Stimulated activated CD4-positive, alpha-beta T cell treated with anti-CD3 and anti-CD28 coated beads, Interleukin-1b, Interleukin-23, amount 100 ng/mL, for 1 hour (primary cell): ENCODE measurements at places on chromosomes 5 and 9.
A peak's percentile ranks its signal among the peaks of the same experiment; 100 is the strongest.

DNA sequence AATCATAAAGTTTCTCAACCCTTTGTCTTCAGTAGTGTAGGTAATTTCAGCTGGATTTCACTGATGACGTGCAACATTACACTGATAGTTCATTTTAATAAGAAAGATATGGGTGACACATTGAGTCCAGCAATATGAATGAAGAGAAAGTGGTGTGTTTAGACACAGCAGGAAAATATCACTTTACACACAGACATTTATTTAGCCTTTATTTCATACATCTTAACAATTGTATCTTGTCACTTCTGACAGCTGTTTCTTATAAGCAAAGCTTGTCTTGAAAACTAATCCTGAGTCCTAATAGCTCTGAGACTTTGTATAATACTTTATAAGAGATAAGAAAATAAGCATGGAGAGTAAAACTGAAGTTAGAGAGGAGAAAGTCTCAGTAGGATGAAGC lies 720.5 kb upstream of the NUDT12 start:
- no peak for DNase-seq

GRCh38 chr5:40429258-40430100 lies 250.2 kb upstream of the PTGER4 start:
- DNase-seq = no peak

DNA sequence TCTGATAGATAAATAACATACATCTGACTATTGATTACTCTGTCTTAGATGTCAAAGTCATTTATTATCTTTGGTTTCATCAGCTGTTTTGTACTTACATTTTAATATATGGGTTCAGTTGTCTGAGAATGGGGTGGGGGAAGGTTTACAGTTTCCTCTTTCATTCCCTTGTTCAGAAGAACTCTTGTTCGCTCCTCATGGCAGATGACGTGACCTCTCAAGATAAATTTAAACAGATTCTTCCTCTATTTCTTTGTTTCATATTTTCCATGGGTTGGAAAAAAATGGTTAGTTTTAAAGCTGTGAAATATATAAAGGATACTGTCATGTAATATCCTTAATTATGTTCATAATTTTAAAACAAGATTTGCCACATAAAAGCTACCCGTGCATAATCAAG lies 61.4 kb downstream of the TSSK1B start:
- no peak for DNase-seq

DNA sequence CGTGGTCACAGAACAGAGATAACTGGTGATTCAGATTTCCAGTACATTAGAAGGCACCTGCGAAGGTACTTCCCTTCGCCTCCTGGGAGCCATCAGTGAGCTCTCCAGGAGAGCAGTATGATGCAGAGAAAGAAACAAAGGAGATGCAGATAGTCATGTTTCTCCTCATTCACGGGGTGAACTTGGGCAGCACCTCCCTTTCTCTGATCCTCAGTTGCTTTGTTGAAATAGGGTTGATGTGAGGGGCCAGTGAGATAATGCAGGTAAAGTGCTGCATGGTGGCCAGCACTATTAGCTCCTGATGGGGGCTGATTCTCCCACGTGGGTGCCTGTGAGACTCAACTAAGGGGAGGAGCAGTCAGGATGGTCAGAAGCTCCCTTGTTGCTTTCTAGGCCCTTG lies 46.6 kb upstream of the ZNF169 start:
- DNase-seq = no peak

DNA sequence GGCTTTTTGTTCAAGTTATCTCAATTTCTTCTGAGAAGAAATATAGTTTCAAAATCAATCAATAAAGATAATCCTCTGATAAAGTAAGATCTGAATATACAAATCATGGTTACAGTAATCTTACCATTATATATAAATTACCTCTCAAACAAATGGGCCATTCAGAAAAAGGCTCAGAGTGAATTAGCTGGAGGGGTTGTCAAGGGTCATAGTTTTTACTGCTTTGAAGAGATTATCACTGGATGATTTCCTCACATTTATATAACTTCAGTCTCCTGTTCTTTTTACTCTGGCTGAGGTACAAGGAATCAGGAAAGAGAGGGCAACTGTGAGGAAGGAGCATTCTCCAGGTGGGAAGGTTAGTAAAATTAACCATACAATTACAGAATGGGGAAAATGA lies 148.6 kb upstream of the ELL2 start:
- DNase-seq = no peak

- DNase-seq = no peak
Measured at GRCh38 chr5:28750251-28750650, 1711.9 kb upstream of the CDH9 start.

DNA sequence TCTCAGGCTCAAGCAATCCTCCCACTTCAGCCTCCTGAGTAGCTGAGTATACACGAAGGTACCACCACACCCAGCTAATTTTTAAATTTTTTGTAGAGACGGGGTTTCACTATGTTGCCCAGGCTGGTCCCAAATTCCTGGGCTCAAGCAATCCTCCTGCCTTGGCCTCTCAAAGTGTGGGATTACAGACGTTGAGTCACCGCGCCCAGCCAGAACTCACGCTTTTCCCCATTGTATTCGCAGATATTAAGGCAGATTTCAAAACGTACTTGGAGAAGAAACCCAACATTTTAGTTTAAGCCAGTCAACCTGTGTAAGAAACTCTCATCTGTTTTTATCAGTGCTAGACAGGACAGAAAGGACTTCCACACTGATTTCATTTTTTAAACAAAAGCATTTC lies 26.6 kb downstream of the COL23A1 start:
- no peak for DNase-seq

- DNase-seq = no peak
Measured at GRCh38 chr9:1748407-1748806, 266.7 kb upstream of the SMARCA2 start.

- DNase-seq = no peak
Measured at GRCh38 chr9:95463148-95464060, 53.4 kb downstream of the PTCH1 start.

GRCh38 chr5:147921136-147921535 lies 14.8 kb upstream of the C5orf46 start:
- no peak for DNase-seq

GRCh38 chr5:157785801-157786200 lies 42.3 kb downstream of the LSM11 start:
- no peak for DNase-seq

- no peak for DNase-seq
Measured at GRCh38 chr9:27505744-27506161, 18.3 kb upstream of the IFNK start.

GRCh38 chr9:37422289-37423104 lies at the start of gene GRHPR:
TSS of gene GRHPR (plus strand) at chr9:37422696. CDS start at chr9:37422751, 55 bp downstream.
- DNase-seq = peak; percentile 69

- DNase-seq = no peak
Measured at GRCh38 chr9:34577400-34578240, 11.9 kb downstream of the CNTFR start.

DNA sequence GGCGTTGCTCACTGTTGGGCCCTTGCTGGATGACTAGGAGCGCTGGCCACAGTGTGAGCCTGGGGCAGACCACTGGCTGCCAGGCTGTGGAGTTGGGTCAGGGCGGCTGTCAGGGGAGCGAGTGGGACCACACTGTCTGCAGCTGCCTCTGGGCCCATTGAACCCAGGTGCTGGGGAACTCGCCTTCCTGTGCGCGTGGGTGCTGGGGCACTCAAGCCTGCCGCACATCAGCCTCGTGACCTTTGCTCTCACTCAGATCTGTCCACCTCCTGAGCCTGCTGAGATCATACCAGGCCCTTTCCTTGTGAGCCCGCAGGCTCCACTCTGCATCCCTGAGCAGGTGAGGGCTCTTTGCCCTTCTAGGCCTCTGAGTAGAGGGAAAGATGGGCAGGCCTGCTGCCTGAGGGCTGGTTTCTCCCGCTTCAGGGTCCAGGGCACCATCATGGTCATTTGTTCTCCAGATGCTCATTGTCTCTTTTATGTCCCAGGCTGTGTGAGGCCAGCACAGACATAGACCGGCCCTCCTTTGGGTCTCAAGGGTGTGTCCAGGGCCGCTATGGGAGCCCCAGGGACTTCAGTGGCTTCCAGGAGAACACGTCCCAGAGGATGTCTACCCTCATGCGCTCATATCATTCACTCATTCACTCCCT lies 26.5 kb downstream of the WNK2 start:
- no peak for DNase-seq

DNA sequence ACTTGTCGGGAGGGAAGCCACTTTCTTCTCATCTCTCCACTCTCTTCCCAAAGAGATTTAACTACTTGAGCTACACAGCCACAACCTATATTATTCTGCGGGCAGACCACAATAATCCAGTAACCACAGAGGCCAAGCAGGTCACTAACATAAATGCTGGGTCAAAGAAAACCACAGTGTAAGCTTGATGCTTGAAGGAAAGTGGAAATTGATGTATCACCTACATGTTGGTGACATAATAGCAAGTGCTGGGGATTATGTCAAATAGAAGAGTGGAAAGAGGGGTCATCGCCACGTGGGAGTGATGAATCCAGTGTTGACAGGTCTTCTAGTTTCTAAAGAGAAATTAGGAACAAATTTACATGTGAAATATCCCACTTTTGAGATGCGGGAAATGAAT lies 40.9 kb downstream of the RFK start:
- DNase-seq = no peak

DNA sequence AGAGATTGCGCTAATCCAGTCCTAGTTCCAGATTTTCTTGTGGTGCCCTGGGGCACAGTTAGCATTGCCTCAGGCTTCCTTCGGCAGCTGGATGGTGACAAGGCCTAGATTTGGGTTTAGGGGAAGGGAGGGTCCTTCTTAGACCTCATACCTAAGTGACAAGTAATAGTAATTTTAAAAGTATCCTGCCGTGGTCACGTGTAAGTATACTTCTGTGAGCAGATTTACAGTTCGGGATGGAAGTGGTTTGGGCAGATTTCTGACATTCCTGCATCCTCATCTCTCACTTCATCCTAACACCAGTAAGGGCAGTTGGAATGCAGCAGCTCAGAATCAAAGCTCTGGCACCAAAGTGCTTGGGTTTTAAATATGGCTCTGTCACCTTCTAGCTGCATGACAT lies 71.6 kb downstream of the LRRC70 start:
- no peak for DNase-seq

DNA sequence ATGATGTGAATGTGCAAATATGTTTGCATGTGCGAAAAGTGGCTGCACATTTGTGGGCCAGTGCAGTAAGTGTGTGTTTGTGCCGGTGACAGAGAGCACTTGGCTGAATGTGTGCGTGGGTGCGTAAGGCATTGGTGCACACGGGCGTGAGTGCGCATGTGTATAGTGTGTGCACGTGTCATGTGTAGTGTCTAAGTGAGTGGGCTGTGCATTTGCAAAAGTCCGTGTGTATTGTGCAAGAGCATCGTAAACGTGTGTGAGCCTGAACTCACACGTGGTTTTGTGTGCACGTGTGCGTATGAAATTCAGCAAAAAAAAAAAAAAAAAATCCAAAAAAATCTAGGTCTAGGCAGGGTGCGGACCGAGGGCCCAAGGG lies 6.5 kb upstream of the EBF1 start:
- no peak for DNase-seq

GRCh38 chr5:10406651-10407050 lies 35.0 kb upstream of the ROPN1L start:
- no peak for DNase-seq

GRCh38 chr9:24036459-24036858 lies 210.4 kb upstream of the ELAVL2 start:
- no peak for DNase-seq

DNA sequence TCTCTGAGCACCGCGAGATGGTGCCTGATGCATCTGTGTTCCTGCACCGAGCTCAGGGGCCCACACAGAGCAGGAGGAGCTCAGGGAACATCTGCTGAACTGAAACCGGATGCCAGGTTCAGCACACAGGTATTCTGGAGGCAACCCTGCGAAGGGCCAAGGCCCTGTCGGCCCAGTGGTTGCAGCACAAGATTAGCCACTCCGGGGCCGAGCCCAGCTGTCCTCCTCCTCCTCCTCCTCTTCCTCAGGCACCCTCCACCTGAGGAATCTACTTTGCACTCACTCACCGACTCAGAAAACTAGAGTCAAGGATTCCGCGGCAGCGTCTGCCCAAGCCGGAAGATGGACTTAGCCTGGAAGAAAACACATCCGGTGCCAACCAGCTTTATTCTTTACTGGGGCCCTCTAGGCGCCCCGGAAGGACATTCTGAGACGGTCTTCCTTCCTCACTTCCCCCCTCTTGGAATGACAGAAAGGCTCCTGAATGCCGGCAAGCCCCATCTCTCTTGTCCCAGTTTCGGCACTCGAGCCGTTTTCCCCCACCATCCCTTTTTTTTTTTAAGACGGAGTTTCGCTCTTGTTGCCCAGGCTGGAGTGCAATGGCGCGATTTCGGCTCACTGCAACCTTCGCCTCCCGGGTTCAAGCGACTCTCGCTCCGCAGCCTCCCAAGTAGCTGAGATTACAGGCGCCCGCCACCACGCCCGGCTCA lies at the start of gene ZBTB6:
Gene ZBTB6, minus strand, starts transcription at position 360 of the 710 bp plus-strand sequence. CDS start 1,251 bp downstream, outside the sequence.
- peak; percentile 41 for DNase-seq

DNA sequence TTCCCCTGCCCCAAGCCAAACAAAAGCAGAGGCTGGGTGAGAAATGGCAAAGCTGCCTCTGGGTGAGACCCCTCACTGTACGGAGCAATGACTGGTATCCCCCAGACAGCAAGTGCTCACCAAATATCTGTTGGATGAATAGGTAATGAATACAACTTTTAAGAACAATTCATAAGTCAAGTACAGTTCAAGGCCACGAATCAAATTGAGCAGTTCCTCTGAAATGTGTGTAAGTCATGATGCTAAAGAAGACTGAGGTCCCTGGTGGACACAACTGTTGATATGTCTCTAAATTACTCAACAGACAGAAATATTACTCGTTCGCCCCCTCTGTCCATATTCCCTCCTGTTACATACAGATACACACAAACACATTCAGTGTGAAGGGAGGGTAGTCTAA lies 160.7 kb downstream of the GLIS3 start:
- no peak for DNase-seq

DNA sequence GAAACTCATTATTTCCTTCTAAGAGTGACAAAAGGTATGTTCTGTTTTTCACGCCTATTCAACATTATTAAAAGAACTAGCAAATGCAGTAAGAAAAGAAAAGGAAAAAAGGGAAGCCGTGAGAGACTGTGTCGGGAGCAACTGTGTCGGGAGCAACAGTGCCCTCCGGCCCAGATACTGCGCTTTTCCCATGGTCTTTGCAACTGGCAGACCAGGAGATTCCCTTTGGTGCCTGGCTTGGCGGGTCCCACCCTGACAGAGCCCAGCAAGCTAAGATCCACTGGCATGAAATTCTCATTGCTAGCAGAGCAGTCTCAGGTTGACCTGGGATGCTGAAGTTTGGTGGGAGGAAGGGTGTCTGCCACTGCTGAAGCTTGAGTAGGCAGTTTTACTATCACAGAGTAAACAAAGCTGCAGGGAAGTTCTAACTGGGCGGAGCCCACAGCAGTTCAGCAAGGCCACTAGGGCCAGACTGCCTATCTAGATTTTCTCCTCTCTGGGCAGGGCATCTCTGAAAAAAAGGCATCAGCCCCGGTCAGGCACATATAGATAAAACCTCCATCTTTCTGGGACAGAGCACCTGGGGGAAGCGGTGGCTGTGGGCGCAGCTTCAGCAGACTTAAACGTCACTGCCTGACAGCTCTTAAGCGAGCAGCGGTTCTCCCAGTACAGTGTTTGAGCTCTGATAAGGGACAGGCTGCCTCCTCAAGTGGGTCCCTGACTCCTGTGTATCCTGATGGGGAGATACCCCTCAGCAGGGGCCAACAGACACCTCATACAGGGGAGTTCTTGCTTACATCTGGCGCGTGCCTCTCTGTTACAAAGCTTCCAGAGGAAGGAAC lies 1237.4 kb upstream of the CDH18 start:
- no peak for DNase-seq

GRCh38 chr9:134263596-134263995 lies 62.7 kb upstream of the RXRA start:
- DNase-seq = no peak

GRCh38 chr9:99465231-99465907 lies 243.3 kb downstream of the SEC61B start:
- no peak for DNase-seq
